GM04503 (cell line): ENCODE measurements at places on chromosomes 5 and 9.

- DNase-seq, result peak; percentile 67
Observed at GRCh38 chr5:10913841-10914240, 152.8 kb upstream of the DAP start.

DNA sequence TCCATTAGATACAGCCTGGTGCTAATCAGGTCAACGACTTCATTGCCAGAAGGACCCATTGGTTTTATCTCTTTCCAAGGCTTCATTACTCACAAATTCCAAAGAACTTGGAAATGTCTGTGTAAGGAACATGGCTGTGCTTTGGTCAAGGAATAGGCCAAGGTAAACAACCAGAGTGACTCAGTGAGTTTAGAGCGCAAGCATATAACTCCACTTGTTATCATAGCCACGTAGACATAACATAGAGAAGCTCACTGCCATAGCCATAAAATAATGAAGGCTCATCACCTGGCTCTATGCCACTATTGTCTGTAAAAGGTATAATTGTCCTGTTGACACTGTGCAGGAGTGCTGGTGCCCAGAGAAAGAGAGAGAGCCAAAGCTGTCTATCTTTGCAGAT lies 139.3 kb upstream of the PLCXD3 start:
- peak; percentile 11 for DNase-seq

GRCh38 chr5:150329038-150329437 lies 26.3 kb upstream of the ARSI start:
- DNase-seq, result no peak

DNA sequence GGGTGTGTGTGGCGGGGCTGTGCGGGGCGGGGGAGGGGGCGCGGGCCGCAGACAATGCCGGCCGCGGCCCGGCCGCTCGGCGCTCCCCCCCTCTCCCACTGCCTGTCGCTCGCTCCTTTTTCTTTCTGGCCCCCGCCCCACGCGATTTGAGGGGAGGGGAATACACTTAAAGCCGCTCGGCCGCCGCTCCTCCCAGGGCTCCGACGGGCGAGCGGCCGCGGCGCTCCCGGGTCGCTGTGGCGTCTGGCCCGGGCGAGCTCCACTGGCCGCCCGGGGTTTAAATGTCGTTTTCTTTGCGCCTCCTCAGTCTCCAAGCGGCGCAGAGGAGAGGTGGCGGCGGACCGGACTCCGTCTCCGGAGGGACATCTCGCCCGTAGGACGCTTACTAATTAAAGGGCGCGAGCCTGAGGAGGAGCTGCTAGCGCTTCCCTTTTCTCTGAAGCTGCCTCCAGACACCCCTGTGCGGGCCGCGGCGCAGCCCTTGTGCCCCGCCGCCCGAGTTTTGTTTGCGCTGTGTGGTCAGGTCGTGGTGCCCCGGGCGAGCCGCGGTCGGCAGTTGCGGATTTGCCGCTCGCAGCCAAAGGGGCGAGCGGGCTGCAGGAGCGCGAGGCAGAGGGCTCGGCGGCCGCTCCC lies 1.4 kb downstream of the ZSWIM6 start:
- no peak for DNase-seq

DNA sequence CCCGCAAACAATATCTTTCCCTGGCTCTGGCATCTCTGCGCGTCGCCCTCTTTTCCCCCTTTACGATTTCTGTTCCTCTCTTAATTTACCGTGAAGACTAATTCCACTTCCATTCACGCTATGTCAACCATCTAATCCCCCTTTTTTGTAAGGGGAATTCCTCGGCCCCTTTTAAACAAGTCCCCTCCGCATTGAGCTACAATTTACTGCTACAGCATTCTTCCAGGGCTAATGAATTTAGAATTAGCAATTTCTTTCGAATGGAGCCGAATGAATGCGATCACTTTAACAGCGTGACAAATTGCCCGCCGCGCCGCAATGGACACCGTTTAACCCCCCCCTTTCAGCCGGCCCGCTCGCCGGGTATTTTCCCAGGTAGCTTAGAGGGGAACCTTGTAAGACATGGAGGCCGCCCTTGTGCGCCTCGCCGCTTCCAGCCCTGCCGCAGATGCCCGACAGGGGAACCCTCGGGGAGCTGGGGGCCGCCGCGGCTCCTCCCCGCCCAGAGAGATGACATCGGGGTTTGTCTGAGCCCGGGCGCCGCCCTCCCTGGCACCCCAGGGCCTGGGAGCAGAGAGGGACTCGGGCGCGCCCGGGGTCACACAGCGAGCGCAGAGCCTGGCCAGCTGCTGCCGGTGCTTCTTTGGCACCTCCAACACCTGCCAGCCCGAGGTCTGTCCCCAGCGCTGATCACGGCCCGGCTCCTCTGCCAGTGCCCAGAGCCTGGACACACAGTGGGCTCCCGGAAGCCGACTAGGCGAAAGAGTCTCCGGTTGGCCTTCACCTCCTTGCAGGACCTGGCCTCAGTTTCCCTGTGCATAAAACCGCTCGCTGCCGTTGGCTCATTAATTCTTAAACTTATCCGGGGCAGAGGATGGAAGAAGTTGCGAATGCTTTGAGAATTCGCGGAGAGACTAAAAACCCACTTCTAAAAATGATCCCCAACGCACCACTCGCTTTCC lies 1.3 kb downstream of the PRDM12 start:
- DNase-seq, result no peak

GRCh38 chr5:84642795-84643194 lies 258.1 kb upstream of the EDIL3 start:
- DNase-seq, result no peak

DNA sequence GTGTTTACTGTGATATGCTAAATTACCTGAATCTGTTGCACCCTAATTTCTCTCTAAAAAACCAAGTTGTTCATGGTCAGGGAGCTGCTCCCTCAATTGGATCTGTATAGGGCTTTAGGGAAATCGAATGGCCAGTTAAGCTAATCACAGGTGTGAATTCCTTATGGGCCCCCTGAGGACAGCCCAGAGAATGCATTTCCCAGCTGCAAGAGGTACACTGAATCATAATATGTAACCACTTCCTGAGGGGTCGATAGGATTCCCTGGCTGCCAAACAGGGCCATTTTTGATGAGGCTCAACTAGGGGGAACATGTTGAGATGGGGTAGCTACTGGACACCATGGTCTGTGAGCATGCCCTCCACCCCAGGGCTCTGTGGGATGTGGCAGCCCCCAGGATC lies 478.6 kb downstream of the CCDC171 start:
- no peak for DNase-seq

DNA sequence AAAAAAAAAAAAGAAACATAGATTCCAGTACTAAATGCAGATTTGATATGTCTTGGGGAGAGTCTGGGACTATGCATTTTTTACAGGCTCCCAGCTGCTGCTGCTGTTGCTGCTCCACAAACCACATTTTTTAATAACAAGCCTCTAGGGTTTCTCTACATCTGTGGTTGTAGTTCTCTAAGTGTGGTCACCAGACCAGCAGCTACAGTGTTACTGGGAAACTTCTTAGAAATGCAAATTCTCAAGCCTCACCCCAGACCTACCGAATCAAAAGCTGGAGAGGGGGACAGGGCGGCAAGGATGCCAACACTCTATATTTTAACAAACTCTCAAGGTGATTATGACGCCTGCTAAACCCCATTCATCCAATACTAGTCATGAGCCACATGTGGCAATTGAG lies 293.4 kb upstream of the PTGER4 start:
- no peak for DNase-seq

DNA sequence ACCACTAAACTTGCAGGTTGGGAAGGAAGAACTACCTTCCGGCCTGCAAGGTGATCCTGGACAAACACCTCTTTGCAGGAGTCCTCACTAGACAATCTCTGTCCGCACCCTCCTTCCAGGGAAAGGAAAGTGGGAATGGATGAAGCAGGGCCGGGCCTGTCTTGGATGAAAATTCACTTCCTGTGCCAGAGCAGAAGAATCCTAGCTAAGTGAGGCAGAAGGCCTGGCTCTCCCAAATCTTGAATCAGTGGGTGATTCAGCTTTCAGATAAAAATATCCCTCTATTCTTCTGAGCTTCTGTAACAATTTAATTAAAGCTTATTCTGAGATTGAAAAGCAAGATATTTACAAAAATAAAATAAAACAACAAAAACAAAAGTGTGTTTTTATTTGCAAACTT lies 281.9 kb upstream of the TLE4 start:
- no peak for DNase-seq

DNA sequence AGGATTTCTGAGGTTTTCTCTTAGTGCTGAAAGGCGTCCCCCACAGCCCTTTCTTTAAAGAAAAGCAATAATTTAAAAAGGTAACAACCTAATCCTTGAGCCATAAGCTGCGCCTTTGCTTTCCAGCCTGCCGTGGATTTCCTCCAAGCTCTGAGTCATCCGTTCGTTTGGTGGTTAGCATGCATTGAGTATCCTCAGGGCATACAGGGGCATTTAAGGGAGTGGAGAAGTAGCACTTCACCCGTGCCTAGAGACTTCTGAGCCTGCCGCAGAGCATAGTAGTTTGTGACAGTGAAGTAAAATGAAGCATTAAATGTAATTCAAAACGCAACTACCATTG lies 892 bp upstream of the TNC start:
- DNase-seq, result peak; percentile 73

GRCh38 chr9:38422555-38423260 lies 1.5 kb downstream of the IGFBPL1 start:
- no peak for DNase-seq

DNA sequence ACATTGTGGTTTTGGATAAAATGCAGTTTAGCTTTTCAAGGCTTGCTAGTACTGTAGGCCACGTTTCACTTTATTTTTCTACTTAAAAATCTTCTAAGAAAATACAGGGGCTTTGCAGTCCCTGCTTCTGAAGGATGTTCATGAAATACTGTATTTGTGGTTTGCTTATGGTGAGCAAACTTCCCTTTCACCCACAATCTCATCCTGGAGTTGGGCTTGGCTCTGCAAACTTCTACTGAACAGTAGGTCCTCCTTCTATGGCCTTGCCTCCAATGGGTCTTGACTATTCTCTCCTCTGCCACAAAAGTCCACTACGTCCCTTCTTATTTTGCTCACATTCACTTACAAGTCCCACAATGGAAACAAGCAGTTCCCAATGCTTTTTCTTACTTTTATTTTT lies 502.7 kb upstream of the KLF4 start:
- no peak for DNase-seq

DNA sequence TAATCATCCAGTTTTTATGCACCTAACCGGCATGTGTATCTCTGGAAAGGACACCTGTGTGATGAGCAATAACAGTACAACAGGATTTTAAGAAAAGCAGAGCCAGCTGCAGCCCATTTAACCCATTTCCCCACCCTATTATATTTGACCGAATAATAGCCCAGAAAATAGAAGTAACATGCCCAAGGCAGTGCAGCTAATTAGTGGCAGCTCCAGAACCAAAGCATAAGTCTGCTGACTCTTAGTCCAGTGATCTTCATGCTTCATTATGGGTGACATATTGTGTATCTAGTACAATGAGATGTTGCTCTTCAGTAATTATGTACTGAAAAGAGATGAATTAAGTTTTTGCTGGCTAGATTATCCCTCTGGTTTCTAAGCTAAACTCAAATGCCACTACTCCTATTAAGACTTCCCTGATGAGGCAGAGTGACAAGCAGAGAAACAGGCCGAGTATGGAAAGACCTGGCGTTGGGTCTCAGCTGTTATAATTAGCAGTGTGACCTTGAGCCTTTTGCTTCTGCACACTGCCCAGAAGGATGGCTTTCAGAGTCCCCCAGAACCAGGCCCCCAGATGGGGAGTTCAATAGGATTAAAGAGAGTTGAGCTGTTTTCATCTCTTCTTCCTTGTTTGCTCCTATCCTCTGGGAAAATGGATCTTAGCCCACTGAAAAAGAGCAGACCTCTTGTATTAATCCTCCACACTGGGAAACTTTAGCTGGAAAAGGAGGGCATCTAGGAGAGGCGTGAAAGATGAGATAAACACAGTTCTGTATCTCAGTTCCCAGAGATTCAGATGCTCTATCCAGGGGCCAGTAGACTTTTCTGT lies 10.8 kb upstream of the C1QTNF3 start:
- no peak for DNase-seq

GRCh38 chr5:40206030-40206429 lies 473.7 kb upstream of the PTGER4 start:
- DNase-seq, result no peak

- DNase-seq, result no peak
Observed at GRCh38 chr9:111016426-111017045, 21.7 kb downstream of the LPAR1 start.

DNA sequence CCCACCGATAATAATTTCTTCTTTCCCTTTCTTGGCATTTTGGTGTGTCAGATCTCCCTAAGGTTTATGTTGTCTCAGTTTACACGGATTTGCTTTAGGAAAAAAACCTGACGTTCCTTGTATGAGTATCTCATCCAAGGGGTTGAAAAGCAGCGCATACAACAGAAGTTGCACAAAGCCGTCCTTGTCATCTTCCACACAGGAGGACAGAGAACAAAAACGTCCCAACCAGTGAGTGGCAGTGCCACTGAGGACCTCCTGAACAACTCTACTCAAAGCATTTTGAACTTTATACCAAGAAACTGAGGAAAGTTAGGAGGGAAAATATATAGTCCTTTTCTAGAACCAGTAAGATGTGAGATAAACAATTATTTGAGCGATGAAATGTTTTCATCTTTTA lies 547.0 kb downstream of the PDE4D start:
- DNase-seq, result no peak

- DNase-seq, result no peak
Observed at GRCh38 chr5:125381290-125381689, 634.9 kb upstream of the ZNF608 start.

GRCh38 chr5:171010816-171011215 lies 149.0 kb downstream of the RANBP17 start:
- no peak for DNase-seq

DNA sequence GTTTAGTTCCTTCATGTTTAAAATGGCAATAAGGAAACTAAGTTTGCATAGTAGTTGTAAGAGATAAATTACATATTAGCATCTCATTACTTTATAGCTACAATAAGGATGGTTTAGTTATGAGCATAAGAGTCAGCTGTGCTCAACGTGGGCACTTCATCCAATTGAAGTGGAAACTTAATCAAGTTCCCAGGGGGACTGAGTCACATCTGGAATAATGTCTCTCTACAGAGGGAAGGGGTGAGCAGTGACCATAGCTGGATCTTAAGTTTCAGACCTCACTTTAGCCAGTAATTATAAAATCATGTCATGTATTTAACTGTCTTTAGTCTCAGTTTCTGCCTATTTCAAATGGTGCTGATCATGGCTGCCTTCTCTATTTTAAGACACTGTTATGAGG lies 36.8 kb upstream of the FAM240B start:
- no peak for DNase-seq

- DNase-seq, result no peak
Observed at GRCh38 chr5:152527358-152528052, 122.4 kb upstream of the NMUR2 start.

DNA sequence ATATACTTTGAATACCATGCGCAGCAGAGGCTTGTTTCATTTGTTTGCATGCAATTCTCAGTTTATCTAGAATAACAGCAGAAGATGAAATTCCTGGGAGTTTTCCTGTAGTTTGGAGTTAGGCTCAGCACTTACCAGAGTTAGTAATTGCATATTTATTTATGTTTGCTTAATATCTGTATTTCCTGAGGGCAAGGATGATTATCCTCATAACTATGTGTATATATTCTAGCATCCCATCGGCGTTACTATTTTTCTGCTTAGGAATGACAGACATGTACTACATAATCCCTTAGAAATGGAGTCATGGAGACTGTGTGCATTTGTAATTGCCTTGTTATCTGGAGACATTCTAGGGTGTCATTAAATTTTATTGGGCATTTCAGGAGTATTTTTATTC lies 1184.8 kb downstream of the DTWD2 start:
- peak; percentile 80 for DNase-seq

GRCh38 chr5:119651486-119651885 lies 22.1 kb downstream of the FAM170A start:
- no peak for DNase-seq
